ENCODE measurements at places on chromosomes 11 and 22. TPM values are rescaled to one million over a fixed set of nuclear protein-coding genes. Genes with fewer than 3 reads are reported as not detected.

WBP2NL gene
- polyA plus RNA-seq: 0.22 TPM

HARBI1 gene
- polyA plus RNA-seq: 4.5 TPM

GRCh38 chr22:17847360-17848078 lies 73.2 kb upstream of the BID start:
- no peak for DNase-seq

- DNase-seq: no peak
Observed at GRCh38 chr11:108561535-108561991, 32.0 kb downstream of the EXPH5 start.

DNA sequence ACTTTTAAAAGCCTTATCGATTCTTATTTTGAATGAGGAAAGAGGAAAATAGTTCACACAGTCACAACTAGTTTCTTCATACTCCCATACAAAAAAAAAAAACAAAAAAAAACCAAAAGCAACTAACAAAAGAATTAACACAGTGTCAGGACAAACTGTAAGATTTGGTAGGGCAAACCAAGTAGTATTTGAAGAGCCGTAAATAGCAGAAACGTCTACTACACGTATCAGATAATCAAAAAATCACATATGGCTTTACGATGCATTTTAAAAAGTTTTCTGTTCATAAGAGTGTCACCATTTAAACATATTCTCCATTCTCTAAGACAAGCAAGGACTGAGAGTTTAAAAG lies 2.3 kb downstream of the PICALM start:
- DNase-seq: no peak
